Natural killer cell treated with Interleukin-12 subunit alpha and Interleukin-12 subunit beta and Interleukin-15 and Interleukin-18, amount 100 ng/mL, for 72 hours (primary cell): ENCODE measurements at places on chromosomes 16 and 17. TPM values are rescaled to one million over a fixed set of nuclear protein-coding genes. Genes with fewer than 3 reads are reported as not detected.

DNA sequence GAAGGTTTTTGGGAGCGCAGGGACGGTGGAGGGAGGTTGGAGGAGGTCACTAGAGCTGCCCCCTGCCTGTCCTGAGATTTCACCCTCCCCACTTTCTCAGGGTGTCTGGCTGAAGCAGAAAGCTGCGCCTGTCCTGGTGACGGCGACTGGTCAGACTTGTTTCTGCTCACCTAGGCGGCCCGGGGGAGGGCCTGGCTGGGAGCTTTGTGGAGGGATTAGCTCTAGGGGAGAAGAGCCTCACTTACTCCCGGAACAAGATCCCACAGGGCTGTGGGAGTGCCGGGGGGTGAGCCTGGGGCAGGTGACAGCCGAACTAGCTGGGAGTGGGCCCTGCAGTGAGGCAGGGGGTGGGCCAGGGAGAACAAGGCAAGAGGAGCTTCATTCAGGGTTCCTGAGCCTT lies 11.5 kb downstream of the NHERF1 start:
- peak overlapping the region; percentile 83 for H3K4me3 ChIP-seq
- peak overlapping the region; percentile 83 for H3K27ac ChIP-seq
- no peaks in the 10 kb centered on the region for H3K27me3 ChIP-seq
- peaks cover 51% of the 10 kb centered on the region for H3K4me1 ChIP-seq

DNA sequence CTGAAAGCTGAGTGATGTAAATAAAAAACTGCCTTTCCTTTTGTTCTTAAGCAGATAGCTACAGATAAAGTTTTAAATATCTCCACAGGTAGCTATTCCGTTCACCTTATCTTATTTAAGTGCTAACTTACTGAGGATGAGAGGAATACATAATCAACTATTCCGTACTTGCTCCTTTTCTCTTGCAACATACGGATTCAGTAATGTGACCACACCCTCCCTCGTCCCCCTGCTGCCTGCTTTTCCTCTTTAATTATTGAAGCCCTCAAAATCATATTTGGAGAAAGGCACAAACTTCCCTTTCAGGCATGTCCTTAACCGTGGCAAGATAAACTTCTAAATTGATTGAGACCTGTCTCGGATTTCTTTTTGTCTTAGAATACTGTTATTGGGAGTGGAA lies 101.4 kb downstream of the MAP2K4 start:
- H3K36me3 ChIP-seq: peaks cover 38% of the 10 kb centered on the region
- H3K27ac ChIP-seq: no peak overlapping the region
- no peaks in the 10 kb centered on the region for H3K4me1 ChIP-seq
- DNase-seq: no peak
- H3K4me3 ChIP-seq: no peak overlapping the region

- H3K27me3 ChIP-seq: peaks cover 10% of the 10 kb centered on the region
- no peak overlapping the region for H3K4me3 ChIP-seq
- no peak for DNase-seq
- H3K27ac ChIP-seq: no peak overlapping the region
- H3K36me3 ChIP-seq: no peaks in the 10 kb centered on the region
These were observed 9.3 kb downstream of the PDE6G start for GRCh38 chr17:81646869-81647600.

DNA sequence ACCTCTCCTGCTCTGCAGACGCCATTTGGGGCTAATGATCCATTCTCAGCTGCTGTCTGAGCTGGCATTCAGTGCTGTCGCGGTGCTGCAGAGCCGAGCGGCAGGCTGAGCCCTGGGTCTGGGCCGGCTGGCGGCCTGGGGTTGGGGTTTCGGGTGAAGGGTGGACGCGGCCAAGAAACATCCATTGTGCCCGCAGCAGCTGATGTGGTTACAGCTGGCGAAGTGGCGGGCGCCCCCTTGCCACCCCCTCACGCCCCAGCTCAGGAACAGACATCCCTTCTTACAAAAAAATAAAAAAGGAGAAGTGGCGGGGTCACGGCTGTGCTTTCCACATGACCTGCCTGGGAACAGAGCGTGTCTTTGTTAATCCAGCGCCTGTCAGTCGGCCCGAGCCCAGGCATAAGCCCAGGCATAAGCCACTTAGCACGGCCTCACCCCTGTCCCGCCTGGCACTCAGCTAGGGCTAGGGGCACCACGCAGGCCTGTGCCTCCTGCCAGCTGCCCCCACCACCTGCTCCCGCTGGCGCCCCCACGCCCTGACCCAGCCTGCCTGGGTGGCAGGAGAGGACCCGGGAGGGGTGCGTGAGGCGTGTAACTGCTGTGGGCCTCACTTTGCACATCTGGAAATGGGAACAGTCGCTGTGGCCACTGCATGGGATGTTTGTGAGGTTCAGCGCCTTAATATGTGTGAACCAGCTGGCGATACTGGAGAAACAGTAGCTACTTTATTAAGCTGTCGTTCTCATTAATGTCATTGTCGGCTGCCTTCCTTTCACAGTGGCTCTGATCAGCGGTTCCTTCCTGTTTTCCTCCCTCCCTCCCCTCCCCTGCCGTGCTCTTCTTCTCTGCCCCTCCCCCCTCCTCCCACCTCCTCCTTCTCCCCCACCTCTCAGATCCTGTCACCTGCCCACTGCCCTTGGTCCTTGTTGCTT lies 197.7 kb upstream of the CIBAR2 start:
- H3K36me3 ChIP-seq: no peaks in the 10 kb centered on the region
- H3K27me3 ChIP-seq: peaks cover 7% of the 10 kb centered on the region
- H3K4me3 ChIP-seq: no peak overlapping the region

DNA sequence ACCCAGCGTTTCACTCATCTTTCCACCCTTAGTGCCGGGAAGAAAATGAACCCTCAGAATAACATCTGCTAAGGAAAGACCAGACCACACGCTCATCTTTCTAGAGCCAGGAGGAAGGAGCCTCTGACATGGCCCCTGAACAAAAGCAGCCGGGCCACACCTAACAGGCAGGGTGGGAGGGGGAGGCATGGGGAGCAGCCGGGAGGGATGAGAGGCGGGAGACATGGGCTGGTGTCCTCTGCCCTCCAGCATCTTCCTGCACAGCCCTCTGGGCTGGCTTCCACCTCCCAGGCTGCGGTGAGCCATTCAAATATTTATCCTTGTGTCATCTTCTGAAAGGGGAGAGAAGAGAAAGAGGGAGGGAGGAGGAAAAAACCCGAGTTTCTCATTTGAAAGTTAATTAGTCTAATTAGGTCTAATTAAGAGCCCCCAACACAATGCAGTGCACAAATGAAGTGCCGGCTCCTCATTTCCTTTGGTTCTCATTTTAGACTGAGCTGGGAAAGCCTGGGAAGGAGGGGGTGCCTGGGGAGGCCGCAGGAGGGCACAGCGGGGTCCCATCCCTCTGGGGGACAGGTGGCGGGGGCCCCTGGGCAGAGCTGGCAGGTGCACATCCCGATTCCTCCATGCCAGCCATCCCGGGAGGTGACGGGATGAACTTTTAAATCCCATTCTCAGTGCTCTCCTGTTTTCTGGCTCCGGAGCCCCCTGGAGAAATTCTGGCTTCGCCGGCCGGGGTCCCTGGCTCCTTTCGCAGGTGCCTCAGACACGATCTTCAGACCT lies 90.5 kb downstream of the ENGASE start:
- H3K4me3 ChIP-seq: no peak overlapping the region
- H3K27ac ChIP-seq: no peak overlapping the region
- peaks cover 4% of the 10 kb centered on the region for H3K4me1 ChIP-seq
- DNase-seq: no peak
- H3K27me3 ChIP-seq: no peaks in the 10 kb centered on the region
- H3K36me3 ChIP-seq: no peaks in the 10 kb centered on the region

The GCSH gene
- total RNA-seq: 10.6 TPM

- H3K36me3 ChIP-seq: peaks cover 45% of the 10 kb centered on the region
- no peaks in the 10 kb centered on the region for H3K4me1 ChIP-seq
- no peak overlapping the region for H3K4me3 ChIP-seq
These were observed 20.8 kb upstream of the CLEC18C start for GRCh38 chr16:70152578-70153302.

GRCh38 chr16:50901062-50901461 lies 159.2 kb downstream of the CYLD start:
- no peak overlapping the region for H3K27ac ChIP-seq
- H3K36me3 ChIP-seq: peaks cover 5% of the 10 kb centered on the region
- H3K4me3 ChIP-seq: no peak overlapping the region
- peaks cover 8% of the 10 kb centered on the region for H3K27me3 ChIP-seq
- no peaks in the 10 kb centered on the region for H3K4me1 ChIP-seq
- DNase-seq: no peak

The MSLN gene
- total RNA-seq: not detected

- no peaks in the 10 kb centered on the region for H3K36me3 ChIP-seq
- H3K27ac ChIP-seq: no peak overlapping the region
- H3K4me1 ChIP-seq: no peaks in the 10 kb centered on the region
- DNase-seq: no peak
- H3K27me3 ChIP-seq: peaks cover 4% of the 10 kb centered on the region
These were observed 15.8 kb upstream of the RBBP6 start for GRCh38 chr16:24523569-24523968.

- no peak overlapping the region for H3K27ac ChIP-seq
- no peaks in the 10 kb centered on the region for H3K4me1 ChIP-seq
- no peaks in the 10 kb centered on the region for H3K27me3 ChIP-seq
These were observed 9.5 kb upstream of the ADAM11 start for GRCh38 chr17:44749076-44749979.

DNA sequence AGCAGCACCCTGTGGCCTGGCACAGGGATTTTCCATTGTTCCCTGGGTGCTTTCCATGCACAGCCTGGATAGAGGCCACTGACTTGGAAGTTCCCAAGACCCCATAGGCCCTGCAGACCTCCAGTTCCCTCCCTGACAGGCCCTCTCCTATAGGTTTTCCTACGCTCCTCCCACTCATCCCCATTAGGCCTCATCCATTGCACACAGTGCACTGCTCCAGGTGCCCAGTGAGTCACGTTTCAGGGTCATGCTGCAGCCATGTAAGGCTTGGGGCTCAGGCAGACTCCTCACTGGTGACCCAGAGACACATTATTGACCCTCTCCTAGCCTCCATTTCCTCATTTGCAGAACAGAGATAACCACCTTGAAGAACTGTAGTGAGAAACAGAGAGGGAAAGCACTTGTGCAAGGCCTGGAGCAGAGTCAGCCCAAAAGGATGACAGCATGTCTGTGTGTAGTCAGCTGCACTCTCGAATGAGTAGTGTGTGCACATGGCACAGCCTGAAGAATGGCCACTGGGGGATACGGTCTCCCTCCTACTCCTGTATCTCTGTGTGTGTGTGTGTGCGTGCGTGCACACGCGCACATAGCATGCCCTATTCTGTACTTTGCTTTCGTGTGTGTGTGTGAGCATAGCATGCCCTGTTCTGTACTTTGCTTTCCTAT lies 26.8 kb downstream of the DRC3 start:
- no peak for DNase-seq
- no peaks in the 10 kb centered on the region for H3K36me3 ChIP-seq
- no peak overlapping the region for H3K27ac ChIP-seq
- H3K27me3 ChIP-seq: no peaks in the 10 kb centered on the region
- H3K4me3 ChIP-seq: no peak overlapping the region

GRCh38 chr16:70657956-70658355 lies 11.6 kb downstream of the IL34 start:
- peaks cover 4% of the 10 kb centered on the region for H3K4me1 ChIP-seq
- H3K4me3 ChIP-seq: no peak overlapping the region
- no peak for DNase-seq
- H3K27me3 ChIP-seq: no peaks in the 10 kb centered on the region

DNA sequence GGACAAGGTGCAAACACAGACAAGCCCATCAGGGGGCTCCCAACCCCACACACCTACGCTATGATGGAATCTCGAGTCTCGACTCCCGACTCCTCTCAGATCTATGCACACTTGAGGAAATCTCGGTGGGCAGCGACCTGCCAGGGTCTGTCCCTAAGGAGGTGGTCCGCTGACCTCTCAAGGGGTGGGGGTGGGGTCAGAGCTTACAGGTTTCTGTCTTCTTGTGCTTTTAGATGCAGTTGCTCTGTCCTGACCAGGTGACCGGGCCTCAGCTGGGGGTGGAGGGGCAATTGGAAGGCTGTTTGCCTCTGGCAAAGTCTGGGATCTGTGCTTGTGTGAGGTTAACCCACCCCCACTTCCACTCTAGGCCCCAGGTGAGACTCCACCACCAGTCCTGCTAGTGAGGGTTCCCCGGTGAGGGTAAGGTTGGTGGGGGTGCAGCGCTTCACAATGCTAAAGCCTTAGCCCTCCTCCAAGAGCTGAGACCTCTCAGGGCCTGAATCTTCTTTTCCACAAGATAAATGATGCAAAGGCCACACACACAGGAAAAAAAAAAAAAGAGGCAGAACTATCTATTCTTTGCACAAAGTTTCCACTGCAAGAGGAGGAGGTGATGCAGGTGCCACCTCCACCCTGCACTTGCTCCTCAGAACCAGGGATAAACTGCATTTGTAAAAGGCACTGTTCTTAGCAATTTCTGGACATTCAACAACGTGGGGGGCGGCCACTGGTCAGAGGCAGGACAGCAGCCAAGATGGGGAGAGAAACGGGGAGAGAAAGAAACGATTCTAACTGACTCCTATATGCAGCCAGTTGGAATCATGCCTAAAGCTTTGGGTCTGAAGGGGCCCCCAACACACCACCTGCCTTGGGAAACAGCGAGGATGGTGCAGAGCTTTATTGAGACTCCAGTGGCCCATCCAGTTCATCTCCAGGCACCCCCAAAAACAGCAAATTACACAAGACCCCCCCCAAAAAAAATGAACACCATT lies 4.1 kb downstream of the CISD3 start:
- peak overlapping the region; percentile 64 for H3K27ac ChIP-seq
- H3K4me3 ChIP-seq: no peak overlapping the region
- no peaks in the 10 kb centered on the region for H3K27me3 ChIP-seq
- peaks cover 45% of the 10 kb centered on the region for H3K4me1 ChIP-seq
- DNase-seq: no peak
